ENCODE measurements at places on chromosomes 6 and 20. TPM values are rescaled to one million over a fixed set of nuclear protein-coding genes. Genes with fewer than 3 reads are reported as not detected.

The XKR7 gene
- not detected for total RNA-seq

The AGER gene
- 0.50 TPM for total RNA-seq

The KHDC3L gene
- total RNA-seq: not detected

The RAD21L1 gene
- not detected for total RNA-seq

The WFDC12 gene
- total RNA-seq: not detected

The GTSF1L gene
- total RNA-seq: not detected

The TENT5A gene
- total RNA-seq: 24.9 TPM

The PRICKLE4 gene
- 0.26 TPM for total RNA-seq

The ADGB gene
- total RNA-seq: not detected

The PROCR gene
- total RNA-seq: 46.0 TPM

The SOBP gene
- 6.3 TPM for total RNA-seq

The GCNT2 gene
- total RNA-seq: 2.1 TPM

The RMND1 gene
- 50.6 TPM for total RNA-seq

The TFAP2B gene
- total RNA-seq: not detected

The SLC22A23 gene
- total RNA-seq: 5.1 TPM

The CST7 gene
- not detected for total RNA-seq

The TNF gene
- total RNA-seq: not detected

The ULBP3 gene
- total RNA-seq: 6.2 TPM

The COL9A3 gene
- total RNA-seq: 0.17 TPM

The BPIFB2 gene
- not detected for total RNA-seq

The BPI gene
- not detected for total RNA-seq

The ADGRF5 gene
- 0.26 TPM for total RNA-seq

The RALY gene
- 54.2 TPM for total RNA-seq

The CDSN gene
- total RNA-seq: not detected

The FRK gene
- 0.33 TPM for total RNA-seq

The RALGAPA2 gene
- 9.5 TPM for total RNA-seq

The CLPSL2 gene
- total RNA-seq: not detected

The LKAAEAR1 gene
- total RNA-seq: not detected

The ESR1 gene
- 0.50 TPM for total RNA-seq

The TCP11 gene
- 0.51 TPM for total RNA-seq

The CCR6 gene
- total RNA-seq: not detected

The HCRTR2 gene
- total RNA-seq: not detected

The ARG1 gene
- not detected for total RNA-seq

The MAK gene
- total RNA-seq: not detected
